Peyer's patch (tissue), 4 donors: ENCODE measurements at places on chromosomes 1 and 21.
A peak's percentile ranks its signal among the peaks of the same experiment; 100 is the strongest.

DNA sequence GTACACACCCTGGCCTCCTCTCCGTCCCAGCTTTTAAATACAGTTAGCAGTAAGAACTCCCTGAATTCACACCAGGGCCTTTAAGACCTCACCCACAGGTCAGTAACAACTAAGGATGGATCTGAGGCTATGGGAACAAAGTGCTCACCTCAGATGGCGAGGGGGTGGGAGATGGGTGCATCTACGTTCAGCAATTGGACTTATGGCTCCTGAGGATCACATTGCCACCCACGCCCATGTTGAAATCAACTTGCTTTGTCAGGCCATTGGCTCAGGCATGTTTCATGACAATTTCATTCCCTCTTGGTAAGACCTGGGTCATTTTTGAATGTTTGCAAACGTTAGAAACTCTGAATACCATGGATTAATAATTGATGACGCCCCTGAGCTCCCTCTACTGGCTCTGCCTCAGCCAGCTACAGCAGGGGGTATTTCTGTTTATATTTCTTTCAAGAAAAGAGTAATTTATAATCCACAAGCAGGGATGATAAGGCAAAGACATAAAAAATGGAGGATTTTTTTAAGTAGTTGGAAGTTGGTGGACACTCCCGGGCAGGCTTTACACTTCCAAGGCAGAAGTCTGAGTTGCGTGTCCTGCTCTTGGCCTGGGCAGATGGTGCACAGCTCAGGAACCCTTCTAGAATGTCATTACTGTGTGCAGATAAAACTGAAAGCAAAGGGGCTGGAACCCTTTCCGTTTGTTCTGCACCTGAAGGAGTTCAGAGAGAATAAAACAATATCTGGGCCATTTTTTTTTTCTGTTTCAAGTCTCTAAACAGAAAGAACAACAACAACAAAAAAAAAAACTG lies 13.7 kb upstream of the LBR start:
- DNase-seq: no peak

DNA sequence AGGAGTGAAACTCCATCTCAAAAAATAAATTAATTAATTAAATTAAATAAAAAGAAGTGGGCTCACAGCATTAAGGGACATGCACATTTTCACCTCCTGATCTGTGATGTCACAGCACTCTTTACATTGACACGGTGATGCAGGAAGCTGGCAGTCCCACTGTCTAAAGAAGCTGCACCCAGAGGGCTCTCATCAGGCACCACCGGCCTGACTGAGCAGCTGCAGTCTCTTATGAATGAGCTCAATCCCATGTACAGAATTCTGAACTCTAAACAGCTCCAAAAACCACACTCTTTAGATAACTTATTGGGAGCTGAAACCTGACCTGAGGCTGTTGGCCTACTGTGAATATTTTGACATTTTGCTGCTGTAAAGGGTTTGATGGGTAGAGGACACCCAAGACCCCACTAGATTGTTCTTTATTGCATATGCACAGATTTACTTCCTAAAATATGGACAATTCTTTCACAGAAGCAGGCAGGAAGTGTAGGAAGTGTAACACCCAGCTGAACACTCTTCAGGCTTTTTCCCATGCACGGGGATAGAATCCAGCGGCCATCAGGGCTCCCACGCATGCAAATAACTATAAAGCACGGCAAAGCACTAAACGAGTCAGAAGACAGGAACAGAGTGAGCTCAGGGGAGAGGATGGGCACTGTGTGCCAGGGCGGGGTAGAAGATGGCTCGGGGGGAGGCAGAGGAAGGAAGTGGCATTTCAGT lies 46.2 kb downstream of the L1TD1 start:
- no peak for DNase-seq

DNA sequence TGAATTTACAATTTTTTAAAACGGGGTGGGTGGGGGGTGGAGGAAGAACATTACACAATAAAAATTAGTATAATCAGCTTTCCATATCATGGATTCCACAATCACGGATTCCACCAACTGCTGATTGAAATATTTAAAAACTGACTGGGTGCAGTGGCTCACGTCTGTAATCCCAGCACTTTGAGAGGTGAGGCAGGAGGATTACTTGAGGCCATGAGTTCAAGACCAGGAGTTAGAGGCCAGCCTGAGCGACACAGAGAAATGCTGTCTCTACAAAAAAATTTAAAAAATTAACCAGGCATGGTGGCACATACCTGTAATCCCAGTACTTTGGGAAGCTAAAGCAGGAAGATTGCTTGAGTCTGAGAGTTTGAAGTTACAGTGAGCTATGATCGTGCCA lies 254.7 kb downstream of the ATG4C start:
- no peak for DNase-seq

DNA sequence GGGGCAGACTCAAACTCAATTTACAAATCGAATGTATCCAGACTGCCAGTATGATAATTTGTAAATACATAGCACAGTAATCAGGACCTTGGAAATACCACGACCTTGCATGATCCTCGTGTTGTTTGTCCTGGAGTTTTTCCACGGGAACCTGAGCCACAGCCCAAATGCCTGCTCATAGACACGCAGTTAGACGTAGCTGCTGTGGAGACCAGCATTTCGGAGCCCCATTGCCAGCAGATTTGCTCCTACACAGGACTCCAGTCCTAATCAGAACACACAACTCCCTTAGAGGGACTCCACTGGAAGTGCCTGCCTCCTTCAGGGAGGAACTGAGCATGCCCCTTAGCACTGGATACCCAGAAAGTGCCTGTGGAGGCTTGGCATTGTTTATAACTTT lies 163.2 kb downstream of the GALNT2 start:
- DNase-seq: no peak

GRCh38 chr1:167913895-167914496 lies at the start of gene ADCY10:
TSS of gene ADCY10 (minus strand) at chr1:167914134. CDS start at chr1:167905140, 8,994 bp downstream.
- no peak for DNase-seq

- DNase-seq: no peak
Measured at GRCh38 chr1:981955-982558, at the start of gene PERM1. TSS of gene PERM1 (minus strand) at chr1:982093. CDS start at chr1:981029, 1,064 bp downstream.

DNA sequence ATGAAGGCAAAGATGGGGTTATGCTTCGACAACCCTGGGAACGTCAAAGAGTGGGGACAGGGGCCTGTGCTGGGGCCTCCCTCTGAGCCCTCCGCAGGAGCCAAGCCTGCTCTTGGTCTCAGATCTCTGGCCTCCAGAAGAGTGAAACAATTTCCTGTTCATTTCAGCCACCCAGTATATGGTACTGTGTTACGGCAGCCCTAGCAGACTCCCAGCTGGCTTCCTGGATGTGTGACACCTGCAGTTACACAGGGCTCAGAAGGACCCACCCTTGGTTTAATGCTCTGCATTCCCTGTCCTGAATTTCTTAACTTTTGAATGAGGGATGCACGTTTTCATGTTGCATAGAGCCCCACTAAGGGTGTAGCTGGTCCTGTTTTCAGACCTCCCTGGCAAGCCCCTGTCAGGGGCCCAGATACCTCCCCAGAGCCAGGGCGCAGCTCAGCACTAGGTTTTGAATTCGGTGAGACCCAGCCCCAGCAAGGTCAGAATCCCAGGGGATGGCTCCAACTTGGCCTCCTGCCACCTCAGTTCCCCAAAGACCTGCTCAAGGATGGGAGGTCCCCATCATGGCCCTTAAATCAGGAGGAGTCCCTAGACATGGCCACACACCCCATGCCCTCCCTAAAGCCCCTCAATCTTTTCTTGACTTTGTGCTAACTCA lies 79.0 kb upstream of the IFFO2 start:
- peak; percentile 27 for DNase-seq

DNA sequence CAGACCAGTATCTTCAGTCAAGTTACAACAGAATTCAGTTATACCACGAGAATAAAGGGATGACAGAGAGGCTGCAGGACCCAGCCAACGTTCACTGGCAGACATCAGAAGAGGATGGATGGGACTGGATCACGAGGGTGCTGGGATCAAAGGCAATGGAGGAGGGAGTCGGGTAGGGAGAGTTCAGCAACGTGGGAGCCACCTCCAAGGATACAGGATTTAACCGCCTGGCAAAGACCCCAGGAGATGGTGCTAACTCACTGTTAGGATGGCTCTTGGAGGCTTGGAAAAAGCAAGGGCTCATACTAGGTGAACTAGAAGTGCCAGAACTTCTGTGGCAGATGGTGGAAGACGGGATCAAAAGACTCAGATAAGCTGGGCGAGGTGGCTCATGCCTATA lies 99.1 kb upstream of the DISP3 start:
- no peak for DNase-seq
